Nucleus accumbens (tissue), 56 donors: ENCODE measurements at places on chromosomes 12 and 14.

DNA sequence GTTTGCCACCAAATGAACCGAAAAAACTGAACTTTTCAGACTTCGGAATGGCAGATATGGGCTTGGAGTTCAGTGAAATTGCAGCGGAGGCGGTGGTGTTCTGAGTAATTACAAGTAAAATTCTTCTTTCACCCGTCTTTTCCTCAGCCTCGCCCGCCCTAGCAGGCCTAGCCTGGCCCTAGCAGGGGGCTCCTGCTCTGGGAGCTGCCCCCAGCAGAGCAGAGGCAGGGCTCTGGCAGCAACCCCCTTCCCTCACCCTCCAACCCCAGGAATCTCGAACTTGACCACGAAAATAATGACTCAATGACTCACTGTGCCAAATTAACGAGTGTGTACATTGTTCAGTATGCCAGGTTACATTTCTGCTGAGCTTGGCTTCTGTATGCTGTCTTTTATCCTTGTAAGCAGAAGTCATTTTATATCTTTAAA, 1.1 kb downstream of the PAPLN start:
- no peak for DNase-seq

GRCh38 chr12:117885211-117885610, 83.6 kb downstream of the KSR2 start:
- DNase-seq: no peak

DNA sequence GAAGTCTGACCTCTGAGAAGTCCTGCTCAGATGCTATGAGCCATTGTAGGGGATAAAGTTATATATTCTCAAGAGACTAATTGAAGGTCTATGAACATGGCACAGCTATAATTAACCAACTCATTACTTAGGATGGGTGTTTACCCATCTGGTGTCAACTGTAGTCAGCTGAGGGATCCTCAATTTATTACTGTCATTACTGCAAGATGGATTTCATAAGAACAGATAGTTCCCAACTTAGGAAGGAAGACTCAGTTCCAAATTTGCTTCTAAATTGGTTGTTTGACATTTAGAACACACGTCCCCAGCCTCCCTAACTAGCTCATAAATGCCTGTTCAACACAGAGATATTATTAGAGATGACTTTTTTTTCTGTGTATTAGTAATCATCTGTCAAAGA, 81.4 kb downstream of the FRMD6 start:
- no peak for DNase-seq

DNA sequence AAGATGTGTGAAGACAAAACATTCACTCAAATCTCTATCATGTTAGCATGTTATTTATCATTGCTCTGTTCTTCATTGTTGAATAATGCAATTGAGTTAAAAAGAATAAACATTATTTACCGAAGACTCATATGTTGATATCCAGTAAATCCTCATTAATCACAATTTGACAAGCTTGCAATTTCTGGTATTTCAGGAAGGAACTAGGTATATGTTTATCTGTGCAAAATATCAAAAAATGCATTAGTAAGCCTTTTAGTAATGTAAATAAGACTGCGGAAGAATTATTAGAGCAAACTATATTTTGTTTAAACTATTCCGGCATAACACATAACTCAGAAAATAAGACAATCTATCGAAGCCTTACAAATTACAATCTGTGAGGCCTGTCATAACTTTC, 222.7 kb upstream of the NOVA1 start:
- DNase-seq: no peak

DNA sequence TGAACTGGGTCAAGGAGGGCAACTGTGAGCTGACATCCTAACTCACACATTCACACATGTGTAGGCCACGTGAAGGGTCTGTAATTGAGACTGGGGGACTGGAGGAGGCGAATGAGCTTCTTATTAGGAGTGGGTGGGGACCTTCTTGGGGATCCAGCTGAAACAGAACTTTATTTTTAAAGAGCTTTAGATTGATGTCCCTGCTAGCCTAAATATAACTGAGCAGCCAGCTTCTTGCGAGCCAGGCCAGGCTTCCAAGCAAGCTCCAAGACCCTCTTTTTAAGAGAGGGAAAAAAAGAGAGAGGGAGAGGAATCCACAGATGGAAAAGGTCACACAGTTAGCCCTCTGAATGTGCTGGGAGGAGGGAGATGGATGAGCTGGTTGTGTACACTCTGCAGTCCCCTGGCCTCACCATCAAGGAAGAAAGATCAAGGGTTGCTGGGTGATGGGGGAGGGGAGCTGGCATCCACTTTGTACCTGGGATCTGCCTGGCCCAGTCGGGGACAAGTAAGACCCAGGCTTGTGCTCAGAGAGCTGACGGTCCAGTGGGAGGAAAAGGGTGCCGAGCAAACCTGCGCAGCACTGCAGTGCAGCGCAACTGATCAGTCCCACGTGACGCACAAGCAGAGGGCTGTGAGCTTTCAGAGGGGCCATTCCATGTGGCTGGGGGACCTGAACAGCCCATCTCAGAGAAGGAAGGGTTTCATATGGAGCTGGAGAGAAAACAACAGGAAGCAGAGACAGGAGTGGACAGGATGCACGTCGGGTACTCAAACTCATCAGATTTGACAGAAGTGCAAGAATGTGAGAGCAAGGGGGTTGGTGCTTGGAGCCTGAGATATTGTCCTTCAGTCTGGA, 154.5 kb downstream of the ZFP36L1 start:
- DNase-seq: no peak

GRCh38 chr12:87317302-87317701, 711.9 kb downstream of the C12orf50 start:
- DNase-seq: no peak

DNA sequence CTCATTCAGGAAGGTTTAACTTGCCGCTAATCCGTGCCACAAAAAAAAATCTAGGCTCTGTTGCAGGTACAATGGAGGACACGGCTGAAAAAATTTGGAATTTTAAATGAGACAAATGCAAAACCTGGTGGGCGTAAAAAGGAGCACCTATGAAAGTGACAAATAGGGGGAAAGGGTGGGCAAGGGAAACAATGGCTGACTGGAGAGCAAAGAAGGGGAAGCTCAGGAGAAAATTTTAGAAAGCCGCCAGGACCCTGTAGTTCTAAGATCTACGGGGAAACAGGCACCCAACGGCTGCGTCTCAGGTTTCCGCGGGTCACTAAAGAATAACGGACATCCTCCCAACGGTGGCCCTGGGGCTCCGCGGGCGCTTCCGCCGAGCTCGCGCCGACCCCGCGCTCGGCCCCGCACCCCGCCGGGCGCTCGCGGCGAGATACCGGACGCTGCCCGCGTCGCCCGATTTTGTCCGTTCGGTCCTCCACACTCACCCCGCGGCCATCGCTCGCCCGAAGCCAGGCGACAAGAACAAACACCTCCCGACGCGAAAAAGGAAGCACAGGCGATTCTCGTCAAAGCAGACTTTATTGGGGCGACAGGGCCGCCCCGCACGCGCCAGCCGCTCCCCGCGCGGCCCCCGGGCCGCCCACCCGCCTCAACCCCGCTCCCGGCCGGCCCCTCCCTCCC, 1.1 kb upstream of the YY1 start:
- DNase-seq: no peak

DNA sequence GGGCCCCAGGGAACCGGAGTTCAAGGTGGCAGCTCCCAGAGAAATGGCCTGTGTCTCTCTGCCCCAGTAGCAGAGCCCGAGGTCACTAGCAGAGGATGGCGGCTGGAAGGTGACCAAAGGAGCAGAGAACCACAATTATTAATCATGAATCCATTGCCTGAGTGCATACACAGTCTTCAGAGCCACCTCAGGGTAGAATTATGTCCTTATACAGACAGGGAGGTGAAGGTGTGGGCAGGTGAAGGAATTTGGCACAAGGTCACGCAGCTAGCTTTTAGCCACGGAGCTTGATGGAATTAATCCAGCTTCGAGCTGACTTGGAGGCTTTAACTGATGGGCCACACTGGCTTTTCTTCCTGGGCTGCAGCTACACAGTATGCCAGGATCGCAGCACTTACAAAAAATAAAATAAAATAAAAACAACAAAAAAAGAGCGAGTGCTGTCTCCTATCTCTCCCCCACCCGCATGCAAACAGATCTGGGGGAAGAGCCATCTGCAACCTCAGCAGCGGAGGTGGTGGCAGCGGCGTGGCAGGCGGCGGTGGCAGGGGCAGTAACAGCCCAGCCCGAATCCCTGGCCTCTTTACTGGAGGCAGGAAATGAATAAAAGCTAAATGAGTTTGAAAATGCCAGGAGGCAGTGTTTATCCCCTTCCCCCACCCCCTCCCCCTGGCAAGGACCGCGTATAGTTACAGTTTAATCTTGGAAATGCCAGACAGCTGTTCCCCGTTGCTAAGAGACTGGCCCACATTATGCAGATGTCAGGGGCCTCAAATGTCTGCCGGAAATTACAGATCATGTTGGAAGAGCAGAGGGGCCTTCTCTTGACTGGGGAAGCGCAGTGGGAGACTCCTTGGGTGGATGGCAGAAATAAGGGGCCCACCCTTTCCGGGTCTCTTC, 93.5 kb downstream of the LRRC74A start:
- DNase-seq: peak; percentile 13

GRCh38 chr14:97306760-97307246, 509.6 kb downstream of the VRK1 start:
- DNase-seq: no peak

DNA sequence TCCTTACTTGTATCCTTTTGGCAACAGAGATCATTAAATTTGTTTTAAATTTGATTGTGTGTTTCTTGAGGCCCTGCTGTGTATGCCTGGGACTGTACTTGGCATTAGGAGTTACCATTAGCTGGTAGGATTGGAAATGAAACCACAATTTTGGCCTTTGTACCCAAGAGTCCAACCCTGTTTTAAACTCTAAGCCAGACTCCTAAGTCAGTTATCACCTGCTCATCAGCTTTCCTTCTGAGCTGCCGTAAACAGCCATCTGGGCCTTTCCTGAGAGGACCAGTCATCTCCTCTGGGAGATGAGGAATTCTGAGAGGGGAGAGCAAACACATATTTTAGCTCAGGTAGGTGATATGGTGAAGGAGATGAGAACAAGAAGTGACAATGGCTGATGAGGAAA, 74.3 kb upstream of the SRSF5 start:
- no peak for DNase-seq

GRCh38 chr14:25095736-25096437, 45.9 kb upstream of the STXBP6 start:
- no peak for DNase-seq

GRCh38 chr12:43980627-43981191, 144.8 kb downstream of the TMEM117 start:
- DNase-seq: no peak

- no peak for DNase-seq
Measured at GRCh38 chr12:23686095-23686494, 263.4 kb downstream of the SOX5 start.

GRCh38 chr14:75487155-75487671, 35.1 kb upstream of the BATF start:
- no peak for DNase-seq

- no peak for DNase-seq
Measured at GRCh38 chr14:103607822-103608221, 21.2 kb upstream of the KLC1 start.

GRCh38 chr14:64137657-64138290, 156.4 kb downstream of the ESR2 start:
- no peak for DNase-seq

DNA sequence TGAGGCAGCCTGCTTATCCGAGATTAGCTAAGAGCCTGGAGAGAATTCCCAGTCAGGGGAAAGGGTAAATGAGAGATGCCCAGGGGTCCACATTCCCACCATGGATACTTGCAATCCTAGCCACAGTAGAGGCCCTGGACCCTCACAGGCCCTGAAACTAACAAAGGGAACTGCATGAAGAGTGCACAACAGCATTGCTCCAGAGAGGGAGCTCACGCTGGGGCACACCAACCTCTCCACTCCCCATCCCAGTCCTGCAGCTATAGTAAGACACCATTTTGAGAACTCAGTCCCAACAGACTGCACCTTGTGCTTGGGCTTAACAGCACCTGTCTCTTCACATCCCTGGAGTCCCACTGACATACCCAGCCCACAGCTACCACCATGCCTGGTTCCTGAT, 30.5 kb downstream of the CEP83 start:
- no peak for DNase-seq

DNA sequence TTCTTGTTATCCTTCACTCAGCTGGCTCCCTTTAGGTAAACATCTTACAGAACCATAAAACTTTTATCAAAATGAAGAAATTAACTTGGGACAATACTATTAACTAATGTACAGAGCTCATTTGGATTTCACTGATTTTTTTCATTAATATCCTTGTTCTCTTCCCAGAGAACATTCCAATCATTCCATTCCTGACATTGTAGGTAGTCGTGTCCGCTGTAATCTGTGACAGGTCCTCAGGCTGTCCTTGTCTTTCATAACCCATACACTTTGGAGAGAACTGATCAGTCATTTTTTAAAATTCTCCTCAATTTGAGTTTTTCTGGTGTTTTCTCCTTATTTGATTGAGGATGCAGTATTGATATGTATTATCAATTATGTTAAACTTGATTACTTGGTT, 916.8 kb downstream of the GALC start:
- DNase-seq: no peak

- DNase-seq: no peak
Measured at GRCh38 chr12:71299541-71300376, 139.8 kb upstream of the LGR5 start.

DNA sequence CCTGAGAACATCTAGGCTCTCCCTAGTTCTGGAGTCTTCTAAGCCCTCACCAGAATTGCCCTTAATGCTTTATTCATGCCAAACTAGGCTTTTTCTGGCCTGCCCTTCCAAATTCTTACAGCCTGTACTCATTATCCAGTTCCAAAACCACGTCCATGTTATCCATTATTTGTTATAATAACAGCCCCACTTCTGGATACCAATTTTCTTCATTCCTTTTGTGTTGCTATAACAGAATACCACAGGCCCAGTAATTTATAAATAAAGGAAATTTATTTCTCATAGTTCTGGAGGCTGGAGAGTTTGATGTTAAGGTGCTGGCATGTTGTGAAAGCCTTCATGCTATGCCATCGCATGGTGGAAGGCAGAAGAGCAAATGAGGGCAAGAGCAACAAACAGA, 68.0 kb upstream of the AMIGO2 start:
- DNase-seq: no peak

DNA sequence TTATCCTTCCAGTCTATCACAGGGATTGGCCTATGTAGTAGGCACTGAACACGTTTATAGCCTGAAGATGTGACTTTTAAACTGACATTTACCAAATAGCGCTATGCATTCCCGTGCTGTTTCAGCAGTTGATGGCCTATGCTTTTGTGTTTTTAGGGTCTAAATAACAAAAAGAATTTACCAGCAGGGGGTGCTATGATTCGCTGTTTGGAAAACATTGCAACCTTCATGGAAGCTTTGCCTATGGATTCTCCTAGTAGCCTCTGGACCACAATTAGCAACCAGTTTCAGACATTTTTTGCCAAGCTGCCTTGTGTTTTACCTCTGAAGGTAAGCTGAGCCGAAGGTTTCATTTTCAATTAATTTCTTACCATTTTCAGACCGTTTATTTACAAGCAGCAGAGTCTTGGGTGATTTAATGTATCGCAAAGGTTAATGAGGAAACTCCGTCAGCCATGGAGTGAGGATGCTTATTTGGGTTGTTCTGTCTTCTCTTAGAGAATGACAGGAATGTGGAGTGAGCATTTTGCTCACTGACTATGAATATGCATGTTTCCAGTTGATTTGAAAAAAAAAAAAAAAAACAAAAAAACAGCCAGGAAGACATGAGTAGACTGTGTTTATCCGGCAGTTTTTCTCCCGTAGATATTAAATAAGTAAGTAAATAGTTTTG, 133.1 kb downstream of the PRIMA1 start:
- DNase-seq: no peak

- no peak for DNase-seq
Measured at GRCh38 chr14:39160494-39160893, 9.6 kb downstream of the TRAPPC6B start.
